ENCODE measurements at places on chromosomes 5 and 9.

DNA sequence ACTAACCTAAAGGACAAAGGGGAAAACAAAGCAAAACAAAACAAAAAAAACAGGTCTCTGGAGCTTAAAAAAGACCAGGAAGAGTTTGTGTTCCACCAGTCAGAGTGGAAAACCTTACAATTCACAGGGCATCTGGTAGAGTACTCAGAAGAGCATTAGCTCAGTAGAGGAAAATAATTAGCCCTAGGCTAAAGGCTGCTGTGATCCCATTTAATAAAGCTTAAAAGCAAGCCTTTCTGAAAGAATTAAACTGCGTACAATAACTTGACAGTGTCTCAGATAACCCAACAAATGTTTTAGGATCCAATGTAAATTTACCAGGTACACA lies 7.3 kb downstream of the ECM2 start:
- H3K4me3 ChIP-seq: no peak overlapping the region
- H3K36me3 ChIP-seq: peaks cover 6% of the 10 kb centered on the region
- no peaks in the 10 kb centered on the region for H3K27me3 ChIP-seq

GRCh38 chr9:121662359-121662758 lies 10.9 kb downstream of the DAB2IP start:
- no peaks in the 10 kb centered on the region for H3K36me3 ChIP-seq
- H3K4me1 ChIP-seq: no peaks in the 10 kb centered on the region
- H3K27ac ChIP-seq: no peak overlapping the region
- peaks cover 30% of the 10 kb centered on the region for H3K27me3 ChIP-seq

DNA sequence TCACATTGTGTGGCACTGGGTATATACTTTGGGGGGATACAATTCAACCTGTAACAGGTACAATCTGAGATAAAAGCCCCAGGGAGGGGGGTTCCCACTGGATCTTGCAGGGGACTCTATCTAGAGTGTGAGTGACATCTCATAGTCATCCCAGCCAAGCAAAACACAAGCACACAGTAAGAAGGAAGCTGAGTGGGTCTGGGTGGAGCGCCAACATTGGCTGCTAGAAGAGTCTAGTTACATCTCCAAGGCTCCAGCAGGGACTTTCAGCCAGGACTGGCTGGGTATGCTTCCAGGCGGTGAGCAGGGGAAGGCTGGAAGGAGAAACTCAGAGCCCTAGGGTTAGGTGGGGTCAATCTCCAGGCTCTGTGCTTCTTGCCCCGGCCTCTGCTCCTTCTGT lies 53.0 kb downstream of the IL31RA start:
- peaks cover 40% of the 10 kb centered on the region for H3K4me1 ChIP-seq
- DNase-seq: no peak
- no peak overlapping the region for H3K27ac ChIP-seq
- peaks cover 29% of the 10 kb centered on the region for H3K27me3 ChIP-seq

DNA sequence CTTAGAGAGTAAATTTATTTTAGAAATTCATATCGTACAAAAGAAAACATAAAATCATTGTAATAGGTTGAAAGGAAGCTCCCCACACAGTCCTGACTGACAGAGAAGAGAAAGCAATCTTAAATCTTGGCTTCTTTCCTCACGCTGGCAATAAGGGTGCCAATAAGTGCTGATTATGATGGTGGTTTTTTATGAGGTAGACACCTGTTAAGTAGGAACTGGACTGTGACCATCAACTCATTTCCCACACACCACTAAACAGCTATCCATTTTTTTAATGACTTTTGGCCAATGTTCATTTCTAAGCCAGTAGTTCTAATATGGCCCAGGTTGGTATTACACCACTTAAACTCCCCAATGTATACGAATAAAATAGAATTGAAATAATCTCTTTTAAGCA lies 893.5 kb upstream of the NUDT12 start:
- no peaks in the 10 kb centered on the region for H3K27me3 ChIP-seq
- DNase-seq: no peak
- H3K27ac ChIP-seq: no peak overlapping the region
- no peaks in the 10 kb centered on the region for H3K36me3 ChIP-seq
- no peaks in the 10 kb centered on the region for H3K4me1 ChIP-seq

- H3K27me3 ChIP-seq: no peaks in the 10 kb centered on the region
- H3K4me3 ChIP-seq: no peak overlapping the region
- H3K36me3 ChIP-seq: no peaks in the 10 kb centered on the region
These were observed 185.0 kb downstream of the CNTLN start for GRCh38 chr9:17319864-17320263.

GRCh38 chr9:69232135-69232534 lies 58.1 kb downstream of the TJP2 start:
- no peaks in the 10 kb centered on the region for H3K4me1 ChIP-seq
- DNase-seq: no peak
- no peaks in the 10 kb centered on the region for H3K27me3 ChIP-seq
- no peak overlapping the region for H3K4me3 ChIP-seq
- H3K27ac ChIP-seq: no peak overlapping the region
- H3K36me3 ChIP-seq: peaks cover 11% of the 10 kb centered on the region

DNA sequence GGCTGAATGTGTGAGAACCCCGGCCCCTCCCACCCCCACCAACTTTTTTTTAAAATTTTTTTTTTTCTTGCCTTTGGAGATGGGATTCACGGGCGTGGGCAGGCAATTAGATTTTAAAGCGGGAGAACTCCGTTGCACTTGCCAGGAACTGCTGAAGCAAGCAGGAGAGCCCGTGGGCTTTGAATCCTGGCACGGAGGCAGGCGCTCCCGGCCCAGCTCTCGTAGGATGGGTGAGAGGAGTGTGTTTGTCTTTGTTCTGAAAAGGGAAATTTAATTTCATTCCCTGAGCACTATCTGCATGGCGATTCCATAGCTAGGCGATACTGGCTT lies 54.3 kb upstream of the BOD1 start:
- H3K4me3 ChIP-seq: no peak overlapping the region
- no peaks in the 10 kb centered on the region for H3K4me1 ChIP-seq
- no peaks in the 10 kb centered on the region for H3K36me3 ChIP-seq
- H3K27ac ChIP-seq: no peak overlapping the region

GRCh38 chr5:149656576-149657182 lies 73.4 kb upstream of the PPARGC1B start:
- peaks cover 11% of the 10 kb centered on the region for H3K27me3 ChIP-seq
- H3K36me3 ChIP-seq: peaks cover 3% of the 10 kb centered on the region
- H3K4me3 ChIP-seq: no peak overlapping the region

DNA sequence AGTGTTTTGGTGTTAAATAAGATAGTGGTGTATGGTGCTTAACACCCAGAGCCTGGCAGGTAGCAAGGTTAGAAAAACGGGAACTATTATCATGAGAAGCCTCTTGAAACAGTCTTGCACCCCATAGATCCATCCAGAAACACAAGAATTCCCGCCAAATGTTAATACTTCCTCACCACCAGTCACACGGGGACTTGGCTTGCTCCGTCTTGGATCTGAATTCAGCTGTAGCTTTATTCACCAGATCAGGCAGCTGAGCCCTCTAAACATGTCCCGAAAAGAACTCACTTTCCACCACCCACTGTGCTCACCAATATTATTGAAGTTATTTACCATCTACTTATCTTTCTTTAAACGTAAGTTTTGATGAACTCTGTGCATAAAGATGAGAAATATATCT lies 101.6 kb upstream of the PTPN3 start:
- no peak overlapping the region for H3K4me3 ChIP-seq
- no peaks in the 10 kb centered on the region for H3K27me3 ChIP-seq
- no peaks in the 10 kb centered on the region for H3K4me1 ChIP-seq
- no peaks in the 10 kb centered on the region for H3K36me3 ChIP-seq

DNA sequence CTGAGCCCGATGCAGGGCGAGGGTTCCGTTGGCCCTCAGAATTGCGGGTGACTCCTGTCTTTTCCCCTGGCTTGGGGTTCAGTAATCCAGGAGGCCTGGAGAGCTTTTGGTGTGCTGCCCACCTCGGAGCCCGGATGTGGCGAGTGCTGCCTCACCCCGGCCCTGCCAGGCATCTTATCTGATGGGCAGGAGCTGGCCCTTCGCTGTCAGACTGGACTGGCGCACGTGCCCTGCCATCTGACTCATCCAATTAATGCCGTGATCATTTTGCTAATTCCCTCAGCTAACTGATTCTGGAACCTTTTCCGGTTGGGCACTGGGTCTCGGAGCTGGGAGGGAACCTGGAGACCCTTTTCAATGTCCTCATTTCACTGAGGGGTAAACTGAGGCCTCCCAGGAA lies 34.6 kb downstream of the RXRA start:
- no peaks in the 10 kb centered on the region for H3K27me3 ChIP-seq
- no peaks in the 10 kb centered on the region for H3K36me3 ChIP-seq
- H3K27ac ChIP-seq: no peak overlapping the region
- no peak overlapping the region for H3K4me3 ChIP-seq

DNA sequence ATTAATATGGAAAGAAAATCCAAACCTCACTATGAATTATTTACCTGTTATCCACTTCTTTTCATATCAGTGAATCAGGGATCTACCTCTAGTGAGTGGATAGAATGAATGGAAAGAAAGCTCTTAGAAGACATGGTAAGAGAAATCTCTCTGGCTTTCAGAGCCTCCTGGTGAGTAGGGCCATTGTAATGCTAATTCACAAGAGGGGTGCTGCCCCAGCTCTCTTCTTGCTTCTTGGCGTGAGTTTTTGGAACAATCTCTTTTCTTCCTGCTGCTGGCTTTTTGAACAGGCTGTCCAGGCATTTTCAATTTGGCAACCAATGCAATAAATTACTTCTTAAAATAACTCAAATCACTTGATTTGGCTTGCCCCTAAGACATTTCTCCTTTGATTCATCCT lies 49.9 kb upstream of the KCNN2 start:
- H3K27ac ChIP-seq: no peak overlapping the region
- H3K4me3 ChIP-seq: no peak overlapping the region
- no peaks in the 10 kb centered on the region for H3K36me3 ChIP-seq
- no peaks in the 10 kb centered on the region for H3K4me1 ChIP-seq
- H3K27me3 ChIP-seq: no peaks in the 10 kb centered on the region

GRCh38 chr5:180376511-180376910 lies 23.4 kb upstream of the GFPT2 start:
- peaks cover 33% of the 10 kb centered on the region for H3K27me3 ChIP-seq
- H3K27ac ChIP-seq: no peak overlapping the region
- no peak for DNase-seq
- H3K36me3 ChIP-seq: no peaks in the 10 kb centered on the region
- H3K4me3 ChIP-seq: no peak overlapping the region

GRCh38 chr5:33401482-33402390 lies 39.0 kb upstream of the TARS1 start:
- no peaks in the 10 kb centered on the region for H3K4me1 ChIP-seq
- H3K27me3 ChIP-seq: no peaks in the 10 kb centered on the region
- no peak overlapping the region for H3K27ac ChIP-seq
- no peak overlapping the region for H3K4me3 ChIP-seq

- H3K27ac ChIP-seq: no peak overlapping the region
- no peaks in the 10 kb centered on the region for H3K36me3 ChIP-seq
- no peak overlapping the region for H3K4me3 ChIP-seq
These were observed 128.9 kb upstream of the CCNH start for GRCh38 chr5:87541676-87542075.
